ENCODE measurements at places on chromosomes 3 and 15.

GRCh38 chr3:181705086-181705480 lies 6.6 kb upstream of the SOX2 start:
- no peak for DNase-seq

DNA sequence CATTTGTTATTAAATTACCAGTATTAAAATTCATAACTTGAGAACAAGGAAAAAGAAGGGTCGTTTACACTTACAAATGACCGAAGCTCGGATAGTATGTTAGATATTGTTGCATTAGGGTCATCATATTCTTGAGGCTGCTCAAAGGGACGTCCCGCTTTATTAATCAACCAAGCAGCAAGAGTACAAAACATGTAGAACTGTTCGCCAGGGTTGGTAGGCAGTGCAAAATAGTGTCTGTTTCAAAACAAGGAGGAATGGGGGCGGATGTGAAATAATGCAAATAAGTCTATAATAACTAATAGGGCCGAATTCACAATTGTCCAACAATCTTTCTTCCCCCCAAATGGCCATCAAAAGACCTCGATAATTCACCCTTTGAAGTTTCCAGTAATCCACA lies 2.9 kb downstream of the IFT57 start:
- no peak for DNase-seq

DNA sequence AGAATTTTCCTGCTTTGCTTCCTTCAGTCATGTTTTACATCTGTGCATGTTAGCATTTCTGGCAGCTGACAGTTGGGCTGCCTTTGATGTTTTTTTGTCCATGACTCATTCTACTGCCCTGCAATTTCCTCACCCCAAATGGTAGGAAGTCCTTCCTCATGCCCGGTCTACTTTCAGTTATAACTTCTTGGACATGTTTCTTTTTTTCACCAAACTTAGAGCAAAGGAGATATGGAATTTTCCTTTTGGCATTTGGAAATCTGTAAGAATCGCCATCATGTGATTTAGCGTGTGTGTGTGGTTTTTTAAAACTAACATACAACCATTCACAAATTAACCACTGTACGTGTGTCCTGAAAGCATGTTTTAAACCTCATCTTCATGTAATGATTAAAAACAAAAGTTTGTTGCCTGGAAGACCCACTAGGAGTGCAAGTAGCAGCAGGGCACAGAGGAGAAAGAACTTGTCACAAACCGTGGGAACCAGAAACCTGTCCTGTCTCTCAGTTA lies 430.7 kb upstream of the CFAP20DC start:
- DNase-seq: no peak

- peak; percentile 46 for DNase-seq
Measured at GRCh38 chr15:90609242-90610180, 79.8 kb downstream of the CRTC3 start.

DNA sequence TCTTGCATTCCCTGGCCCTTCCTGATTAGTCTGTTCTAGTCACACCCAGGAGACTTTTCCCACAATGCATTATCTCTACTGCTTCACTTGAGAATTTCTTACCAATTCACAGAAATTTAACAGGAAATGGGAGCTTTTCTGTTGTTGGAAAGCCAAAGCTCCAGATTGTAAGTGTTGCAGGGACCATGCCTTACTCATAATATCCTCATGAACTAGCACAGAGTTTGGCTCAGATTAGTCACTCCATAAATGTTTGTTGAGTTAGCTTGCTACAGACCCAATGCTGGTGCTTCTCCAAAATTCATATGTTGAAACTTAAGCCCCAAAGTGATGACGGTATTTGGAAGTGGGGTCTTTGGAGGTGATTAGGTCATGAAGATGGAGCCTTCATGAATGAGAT lies 232.6 kb downstream of the GAP43 start:
- DNase-seq: no peak

GRCh38 chr15:48965972-48966371 lies 2.3 kb upstream of the SHC4 start:
- no peak for DNase-seq

- no peak for DNase-seq
Measured at GRCh38 chr15:45424429-45424828, 46.1 kb upstream of the GATM start.

DNA sequence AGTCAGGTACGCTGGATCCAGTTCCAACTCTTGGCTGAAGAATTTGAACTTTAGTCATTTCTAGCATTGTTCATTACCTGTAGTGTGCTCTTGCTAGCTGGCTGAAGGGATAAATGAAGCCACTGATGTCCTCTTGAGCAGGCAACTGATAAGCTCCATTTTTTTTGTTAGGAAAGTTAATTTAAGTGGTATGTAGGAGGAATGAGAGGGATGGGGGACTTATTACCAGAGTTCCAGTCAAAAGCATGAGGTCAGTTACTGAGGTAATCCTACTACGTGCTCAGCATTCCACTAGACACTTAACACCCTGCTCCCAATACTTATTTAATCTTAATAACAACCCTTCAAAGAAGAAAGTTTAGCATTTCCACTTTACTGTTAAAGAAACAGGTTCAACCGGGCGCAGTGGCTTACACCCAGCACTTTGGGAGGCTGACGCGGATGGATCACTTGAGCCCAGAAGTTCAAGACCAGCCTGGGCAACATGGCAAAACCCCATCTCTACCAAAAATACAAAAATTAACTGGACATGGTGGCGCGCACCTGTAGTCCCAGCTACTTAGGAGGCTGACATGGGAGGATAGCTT lies 2.0 kb upstream of the RASA2 start:
- no peak for DNase-seq

DNA sequence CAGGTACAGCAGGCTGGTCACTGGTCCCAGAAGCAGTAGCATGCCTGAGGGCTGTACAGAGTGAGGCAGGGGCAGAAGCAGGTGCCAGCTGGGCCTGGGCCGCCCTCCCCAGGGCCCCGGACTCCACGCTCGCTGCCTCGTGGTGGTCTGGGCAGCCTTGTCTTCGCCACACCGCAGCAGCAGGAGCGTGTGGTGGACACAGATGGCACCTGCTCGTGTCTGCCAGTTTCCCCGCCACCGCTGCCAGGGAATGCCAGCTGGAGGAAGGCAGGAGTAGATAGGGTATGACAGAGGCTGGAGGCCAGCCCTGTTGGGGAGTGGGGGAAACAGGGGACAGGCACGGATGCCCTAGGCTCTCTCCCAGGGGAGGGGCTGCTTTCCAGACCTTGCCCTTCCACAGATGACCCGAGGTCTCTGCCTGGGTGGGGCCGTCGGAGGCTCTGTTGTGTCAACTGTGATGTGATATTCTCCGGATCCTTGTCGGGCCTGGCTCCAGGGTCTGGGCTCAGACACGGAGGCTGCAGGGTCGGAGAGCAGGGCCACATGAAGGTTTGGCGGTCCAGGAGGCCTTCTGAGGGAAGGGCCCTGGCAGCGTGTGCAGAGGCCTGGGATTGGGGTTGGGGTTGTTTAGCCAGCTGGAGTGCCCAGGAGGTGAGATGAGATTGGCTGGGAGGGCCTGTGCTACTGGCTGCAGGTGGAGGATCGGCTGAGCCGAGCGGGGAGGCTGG lies 33.6 kb downstream of the GOLGA6L10 start:
- no peak for DNase-seq

DNA sequence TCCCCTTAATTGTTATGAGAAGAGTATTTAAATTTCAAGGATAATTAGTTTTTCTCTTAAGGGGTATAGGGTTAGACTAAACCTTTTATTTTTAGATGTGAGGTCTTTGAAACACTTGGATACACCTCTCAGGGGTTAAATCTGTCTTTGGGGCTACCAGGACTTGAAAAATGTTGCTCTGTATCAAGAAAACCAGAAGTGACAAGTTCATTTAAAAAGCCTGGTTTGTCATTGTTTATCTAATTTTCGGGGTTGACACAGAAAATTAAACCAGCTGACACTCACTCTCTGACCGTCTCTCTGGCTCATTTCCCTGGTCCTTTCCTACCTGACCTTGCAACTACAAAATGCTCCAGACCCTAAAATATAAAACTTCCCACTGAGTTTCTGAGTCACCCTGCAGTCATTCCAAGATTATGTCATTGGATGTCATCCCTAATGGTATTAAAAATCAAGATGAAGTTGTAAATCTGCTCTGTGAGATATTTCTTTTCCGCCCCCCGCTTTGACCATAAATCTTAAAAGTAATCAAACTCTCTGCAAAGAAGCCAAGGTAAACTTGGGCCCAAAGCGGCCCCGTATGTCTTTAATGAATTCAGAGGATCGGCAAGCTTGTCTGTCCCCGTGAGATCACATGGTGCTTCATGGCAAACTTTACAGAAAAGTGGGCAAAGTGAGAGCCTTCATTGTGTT lies 32.9 kb upstream of the SKOR1 start:
- DNase-seq: no peak

DNA sequence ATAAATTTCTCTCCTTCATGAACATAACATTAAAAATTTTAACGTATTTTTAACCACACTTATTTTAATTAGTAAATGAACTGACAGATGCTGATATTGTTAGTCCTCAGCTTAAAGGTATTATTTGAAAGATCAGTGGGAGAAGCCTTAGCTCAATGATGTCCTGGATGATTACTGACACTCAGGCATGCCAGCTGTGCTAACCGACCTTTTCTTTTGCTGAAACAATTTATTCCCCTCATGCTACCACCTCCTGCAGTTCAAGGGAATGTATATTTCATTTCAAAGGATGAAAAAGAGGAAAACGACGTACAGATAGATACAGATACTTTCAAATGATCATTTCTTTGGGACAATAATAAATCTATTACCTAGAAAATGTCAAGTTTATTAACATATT lies 620.8 kb downstream of the FGF12 start:
- no peak for DNase-seq

GRCh38 chr3:120450600-120451271 lies at the start of gene FSTL1:
FSTL1 (minus strand) TSS chr3:120450992; CDS start chr3:120450746, 246 bp downstream.
- peak; percentile 85 for DNase-seq

GRCh38 chr15:78691851-78692421 lies 50.9 kb upstream of the CHRNB4 start:
- DNase-seq: no peak

- DNase-seq: peak; percentile 22
Measured at GRCh38 chr3:99499235-99500158, 138.9 kb upstream of the COL8A1 start.

- DNase-seq: no peak
Measured at GRCh38 chr3:45477041-45477725, 88.8 kb downstream of the LARS2 start.

- no peak for DNase-seq
Measured at GRCh38 chr3:197519801-197520211, 36.0 kb downstream of the BDH1 start.

- no peak for DNase-seq
Measured at GRCh38 chr3:111667621-111668239, 72.6 kb upstream of the ZBED2 start.

GRCh38 chr3:150218236-150218635 lies 189.9 kb upstream of the TSC22D2 start:
- no peak for DNase-seq

DNA sequence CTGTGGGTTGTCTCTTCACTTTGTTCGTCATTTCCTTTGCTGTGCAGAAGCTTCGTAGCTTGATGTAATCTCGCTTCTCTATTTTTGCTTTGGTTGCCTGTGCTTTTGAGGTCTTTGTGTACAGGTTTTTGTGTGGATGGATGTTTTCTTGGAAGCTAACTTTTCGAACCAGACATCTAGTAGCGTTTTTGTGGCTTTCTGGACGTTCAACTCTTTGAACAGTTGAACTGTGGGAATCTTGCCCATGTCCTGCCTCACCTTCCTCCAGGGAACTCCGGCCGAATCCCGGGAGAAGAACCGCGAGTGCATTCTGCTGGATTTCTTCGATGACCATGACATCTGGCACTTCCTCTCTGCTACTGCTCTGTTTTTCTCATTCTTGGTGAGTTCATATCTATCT lies 70.6 kb downstream of the USF3 start:
- DNase-seq: no peak

GRCh38 chr3:20442846-20443245 lies 256.8 kb upstream of the SGO1 start:
- no peak for DNase-seq

GRCh38 chr3:39499651-39500273 lies 32.3 kb downstream of the MOBP start:
- no peak for DNase-seq

- peak; percentile 34 for DNase-seq
Measured at GRCh38 chr3:168249205-168249549, 153.5 kb upstream of the GOLIM4 start.

DNA sequence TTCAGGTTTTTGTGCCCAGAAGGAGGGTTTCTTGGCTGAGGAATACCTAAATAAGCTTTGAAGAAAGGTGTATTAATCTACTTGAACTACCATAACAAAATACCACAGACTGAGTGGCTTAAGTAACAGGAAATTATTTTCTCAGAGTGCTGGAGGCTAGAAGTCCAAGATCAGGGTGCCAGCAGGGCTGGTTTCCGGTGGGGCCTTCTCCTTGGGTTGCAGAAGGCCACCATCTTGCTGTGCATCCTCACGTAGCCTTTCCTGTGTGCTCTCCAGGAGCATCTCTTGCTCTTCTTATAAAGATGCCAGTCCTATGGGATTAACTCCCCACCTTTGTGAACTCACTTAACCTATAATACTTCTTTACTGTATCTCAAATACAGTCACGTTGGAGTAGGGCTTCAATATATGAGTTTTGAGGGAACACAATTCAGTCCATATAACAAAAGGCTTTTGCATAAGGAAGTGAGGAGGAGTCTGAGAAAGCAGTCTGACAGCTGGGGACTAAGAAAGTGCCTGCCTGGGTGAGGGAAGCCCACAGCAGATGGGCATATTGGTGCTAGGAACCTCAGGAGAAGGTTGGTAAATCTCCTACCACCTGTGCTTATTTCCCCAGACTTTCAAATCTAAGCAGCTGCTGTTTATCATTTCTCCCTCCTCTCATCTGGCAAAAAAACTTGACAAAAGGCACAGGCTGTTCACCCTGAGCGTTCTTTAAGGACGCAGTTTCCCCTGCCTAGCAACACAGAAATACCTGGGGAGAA lies 89.6 kb upstream of the CBLB start:
- DNase-seq: no peak

DNA sequence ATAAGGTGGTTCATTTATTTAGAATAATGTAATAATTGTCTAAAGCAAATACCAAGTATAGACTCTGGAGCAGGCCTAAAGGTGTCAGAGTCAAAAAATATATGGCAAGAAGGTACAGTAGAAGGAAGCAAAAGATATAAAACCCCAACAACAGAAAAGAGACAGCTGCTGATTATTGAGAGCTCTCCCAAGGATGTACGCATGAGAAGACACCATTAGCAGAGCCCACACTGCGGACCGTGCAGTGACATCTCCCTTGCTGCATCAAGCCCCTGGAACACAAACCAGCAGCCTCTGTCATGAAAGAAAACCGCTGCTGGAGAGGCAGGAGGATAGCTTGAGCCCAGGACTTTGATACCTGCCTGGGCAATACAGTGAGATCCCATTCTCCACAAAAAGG lies 18.0 kb upstream of the SLC6A20 start:
- no peak for DNase-seq

- no peak for DNase-seq
Measured at GRCh38 chr3:9101286-9101685, 138.0 kb upstream of the RAD18 start.

- no peak for DNase-seq
Measured at GRCh38 chr3:67856718-67857117, 202.3 kb upstream of the SUCLG2 start.

DNA sequence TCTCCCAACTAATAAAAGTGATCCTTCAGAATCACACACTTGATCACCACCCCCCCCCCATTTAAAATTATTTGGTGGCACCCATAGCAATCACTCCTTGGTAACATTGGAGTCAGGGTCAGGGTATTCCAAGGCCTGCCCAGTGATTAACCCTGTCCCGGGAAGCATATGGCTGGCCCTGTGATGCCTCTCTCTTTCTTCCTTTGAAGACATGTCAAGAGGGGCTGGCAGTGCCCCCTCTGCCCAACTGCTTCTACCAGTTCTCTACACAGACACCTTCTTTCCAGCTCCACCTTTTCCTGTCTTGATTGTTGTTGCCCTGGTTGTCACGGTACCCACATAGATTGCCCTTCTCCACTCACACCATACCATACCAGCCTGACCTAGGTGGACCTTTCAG lies 30.9 kb upstream of the MANF start:
- DNase-seq: no peak

All from muscle of arm (tissue), 14 donors.